ENCODE measurements at places on chromosomes 4 and X.
A peak's percentile ranks its signal among the peaks of the same experiment; 100 is the strongest.

DNA sequence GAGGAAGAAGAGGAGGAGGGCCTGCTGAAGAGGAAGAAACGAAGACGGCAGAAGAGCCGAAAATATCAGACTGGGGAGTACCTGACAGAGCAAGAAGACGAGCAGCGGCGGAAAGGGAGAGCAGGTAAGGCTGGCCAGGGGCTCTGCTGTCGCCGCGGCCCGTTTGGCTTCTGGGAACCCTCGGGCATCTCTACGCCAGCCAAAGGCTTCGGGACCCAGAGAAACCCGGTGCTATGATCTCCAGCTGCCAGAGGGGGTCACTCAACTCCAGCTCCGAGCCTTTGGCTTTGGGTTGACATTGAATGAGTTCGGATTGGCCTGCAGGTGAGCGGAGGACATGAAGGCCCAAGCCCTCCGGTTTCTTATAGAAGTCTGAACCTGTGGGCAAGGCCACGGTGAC is 42.8 kb downstream of the BCORL1 start:
- no peak for DNase-seq

- no peak for DNase-seq
These were observed 62.6 kb upstream of the C4orf54 start for GRCh38 chr4:99720206-99720605.

- DNase-seq: no peak
These were observed 70.4 kb downstream of the DHRSX start for GRCh38 chrX:2430265-2430825.

DNA sequence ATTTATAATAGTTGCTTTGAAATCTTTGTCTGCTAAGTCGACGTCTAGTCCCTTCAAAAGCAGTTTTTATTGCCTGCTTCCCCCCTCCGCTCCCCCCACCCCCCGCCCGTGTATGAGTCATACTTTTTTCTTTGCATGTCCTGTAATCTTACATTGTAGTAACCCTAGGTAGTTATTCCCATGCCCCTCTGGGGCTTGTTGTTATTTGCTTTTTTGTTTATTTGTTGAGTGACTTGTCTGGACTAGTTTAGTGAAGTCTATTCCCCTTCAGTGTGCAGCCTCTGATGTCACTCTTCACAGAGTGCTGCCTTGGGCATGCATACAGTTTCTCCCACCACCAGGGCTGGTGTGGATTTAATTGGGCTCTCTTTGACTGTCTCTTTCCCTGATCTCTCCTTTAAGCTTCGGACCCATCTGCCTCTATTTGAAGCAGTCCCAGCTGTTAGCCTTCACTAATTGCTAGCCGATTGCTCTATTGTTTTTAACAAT is 86.2 kb downstream of the PPEF1 start:
- DNase-seq: no peak

DNA sequence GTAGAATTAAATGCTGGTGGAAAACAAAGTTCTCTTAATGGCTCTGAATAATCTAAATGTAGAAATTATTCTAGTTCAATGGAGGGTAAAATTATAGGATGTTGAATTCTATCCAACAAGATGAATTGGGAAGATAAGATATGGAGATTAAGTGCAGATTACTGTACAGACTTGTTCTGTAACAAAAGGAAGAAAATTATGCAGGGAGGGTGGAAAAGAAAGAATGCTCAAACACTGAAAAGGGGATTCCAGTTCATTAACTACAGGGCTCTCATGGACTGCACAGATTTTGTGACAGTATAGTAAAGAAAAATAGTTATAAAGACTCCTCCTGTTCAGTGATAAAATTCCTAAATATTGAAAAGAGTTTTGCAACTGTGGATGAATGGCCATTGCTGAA is 1794.0 kb upstream of the PCDH7 start:
- DNase-seq: no peak

DNA sequence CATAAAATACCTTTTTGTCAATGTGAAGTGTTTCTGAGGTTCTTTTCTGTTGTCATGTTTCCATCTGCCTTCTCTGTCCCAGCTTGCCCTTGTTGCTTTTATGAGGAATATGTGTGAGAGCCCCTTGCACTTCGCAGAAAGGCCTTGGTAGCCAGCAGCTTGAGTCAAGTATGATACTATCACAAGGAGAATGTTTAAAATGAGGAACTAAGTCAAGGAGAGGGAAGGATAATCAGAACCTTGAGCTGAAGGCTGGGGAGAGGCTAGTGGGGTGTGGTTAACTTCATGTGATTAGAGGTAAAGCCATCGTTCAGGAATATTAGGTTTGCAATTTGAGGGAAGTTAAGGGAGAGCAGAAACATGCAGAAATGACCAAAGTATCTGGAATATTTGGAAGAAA is 12.7 kb downstream of the PGK1 start:
- DNase-seq: no peak

GRCh38 chr4:64200001-64200555 is 209.2 kb downstream of the TECRL start:
- no peak for DNase-seq

GRCh38 chr4:15740764-15741404 is 37.2 kb upstream of the CD38 start:
- no peak for DNase-seq

- DNase-seq: no peak
These were observed 48.6 kb upstream of the DCX start for GRCh38 chrX:111460607-111461006.

GRCh38 chr4:128155874-128156456 is 94.9 kb downstream of the LARP1B start:
- no peak for DNase-seq

DNA sequence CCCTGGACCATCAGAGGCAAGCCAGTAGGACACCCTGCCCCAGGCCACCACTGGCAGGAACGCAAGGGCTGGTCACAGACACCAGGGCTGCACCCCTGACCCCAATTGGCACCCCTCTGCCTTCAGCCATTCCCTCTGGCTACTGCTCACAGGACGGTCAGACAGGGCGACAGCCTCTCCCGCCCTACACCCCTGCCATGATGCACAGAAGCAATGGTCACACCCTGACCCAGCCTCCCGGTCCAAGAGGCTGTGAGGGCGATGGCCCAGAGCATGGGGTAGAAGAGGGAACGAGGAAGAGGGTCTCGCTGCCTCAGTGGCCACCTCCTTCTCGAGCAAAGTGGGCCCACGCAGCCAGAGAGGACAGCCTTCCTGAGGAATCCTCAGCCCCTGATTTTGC is 143.5 kb downstream of the SOWAHB start:
- no peak for DNase-seq

DNA sequence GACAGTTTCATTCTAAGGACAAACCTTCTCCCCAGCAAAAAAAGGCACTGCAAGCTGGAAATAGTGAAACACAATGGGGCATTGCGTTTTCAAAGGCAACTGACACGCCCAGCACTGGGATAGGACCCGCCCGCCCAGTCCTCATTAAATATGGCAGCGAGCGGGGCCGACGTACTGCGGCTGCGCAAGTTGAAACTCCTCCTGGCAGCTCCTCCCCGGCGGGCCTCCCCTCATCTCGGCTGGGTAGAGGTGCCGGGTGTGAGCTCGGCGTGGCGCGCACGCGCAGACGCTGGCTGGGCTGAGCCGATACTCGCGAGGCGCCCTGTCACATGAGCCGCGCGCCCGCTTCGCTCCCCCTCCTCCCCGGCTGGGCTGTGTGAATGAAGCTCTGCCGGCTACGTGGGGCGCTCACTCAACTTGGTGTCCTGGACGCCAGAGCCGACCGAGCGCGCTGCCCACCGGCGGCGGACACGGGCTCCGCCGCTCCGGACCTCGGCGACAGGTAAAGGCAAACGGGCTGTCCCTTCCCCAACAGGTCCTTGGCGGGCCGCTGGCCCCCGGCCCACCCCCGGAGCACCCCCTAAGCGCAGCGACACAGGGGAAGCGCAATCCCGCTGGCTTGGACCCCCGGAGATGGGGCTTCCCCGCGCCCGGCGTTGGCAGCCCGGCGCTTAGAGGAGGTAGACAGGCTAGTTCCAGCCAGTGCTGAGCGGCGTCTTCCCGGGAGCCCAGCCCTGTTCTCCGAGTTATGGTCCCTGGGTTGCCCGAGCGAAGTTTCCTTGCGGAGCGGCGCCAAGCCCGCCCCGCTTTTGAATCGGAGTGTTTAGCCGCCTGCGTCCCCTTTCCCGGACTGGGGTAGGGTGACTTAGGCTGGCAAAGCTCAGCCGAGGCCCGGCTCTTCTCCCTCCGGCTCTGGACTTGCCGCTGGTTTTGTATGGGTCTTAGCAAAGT is at the start of gene CLCN5:
CLCN5 (plus strand) TSS at position 306 of the 951 bp plus-strand sequence. CDS start 2,703 bp downstream, outside the sequence.
- DNase-seq: peak; percentile 86

- DNase-seq: no peak
These were observed 56.5 kb upstream of the C4orf50 start for GRCh38 chr4:6074758-6075157.

DNA sequence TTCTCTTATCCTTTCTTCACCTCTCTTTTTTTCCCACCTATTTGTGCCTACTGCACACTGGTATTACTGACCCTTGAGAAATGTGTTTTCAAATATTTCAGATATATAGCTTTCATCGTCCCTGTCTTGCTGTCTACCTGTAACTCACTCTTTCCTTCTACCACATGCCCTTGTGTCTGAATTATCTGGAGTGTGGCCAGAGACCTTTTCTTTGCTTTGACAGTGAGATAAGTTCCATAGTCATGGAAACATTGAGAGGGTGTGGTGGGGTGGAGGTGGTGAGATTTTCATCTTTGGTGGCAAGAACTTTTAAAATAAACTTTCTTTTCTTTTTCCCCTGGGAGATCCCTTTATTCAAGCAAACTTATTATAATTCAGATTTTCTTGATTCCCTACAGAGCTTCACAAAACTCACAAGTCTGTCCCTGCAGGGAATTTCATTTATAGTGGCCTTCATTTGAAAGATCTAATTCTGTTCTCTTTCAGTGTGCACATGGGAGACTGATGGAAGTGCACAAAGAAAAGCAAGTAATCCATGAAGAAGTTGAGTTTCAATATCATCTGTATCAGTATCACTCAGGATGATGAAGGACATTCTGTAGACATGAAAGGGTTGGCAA is 95.7 kb downstream of the SH2D1A start:
- no peak for DNase-seq

DNA sequence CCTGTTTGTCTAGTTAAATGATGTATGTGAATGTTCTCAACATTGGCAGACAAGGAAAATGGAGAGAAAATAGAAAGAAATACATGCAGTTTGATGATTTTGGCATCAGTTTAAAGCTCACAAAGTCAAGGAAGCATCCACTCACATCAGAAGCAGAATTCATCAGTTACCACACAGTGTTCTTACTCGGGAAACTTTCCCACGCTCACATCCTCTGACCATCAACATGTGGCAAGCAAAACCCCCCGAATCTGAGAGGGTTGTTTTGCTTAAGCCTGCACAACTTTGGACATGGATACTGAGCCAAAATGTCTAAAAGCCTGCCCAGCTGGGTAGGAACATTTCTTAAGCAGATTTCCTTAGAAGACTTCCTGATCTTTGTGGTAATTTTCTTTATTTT is 407.6 kb downstream of the ANKRD50 start:
- no peak for DNase-seq

DNA sequence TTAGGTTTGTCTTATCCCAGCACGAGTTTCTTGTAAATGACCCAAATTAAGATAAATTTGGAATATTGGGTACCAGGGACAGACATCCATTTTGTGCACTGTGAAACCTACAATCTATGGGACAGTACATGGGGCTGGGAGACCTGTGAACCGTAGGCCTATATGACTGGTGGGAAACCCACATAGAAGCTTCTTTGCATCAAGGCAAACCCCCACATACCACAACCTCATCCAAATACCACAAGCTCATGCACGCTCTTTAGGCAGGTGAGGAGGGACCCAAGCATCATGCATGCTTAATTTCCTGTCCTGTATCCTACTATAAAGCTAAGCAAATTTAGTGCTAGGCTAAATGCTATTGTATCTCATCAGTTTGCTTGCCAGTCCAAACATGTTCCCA is 47.8 kb downstream of the NIPAL1 start:
- DNase-seq: no peak

DNA sequence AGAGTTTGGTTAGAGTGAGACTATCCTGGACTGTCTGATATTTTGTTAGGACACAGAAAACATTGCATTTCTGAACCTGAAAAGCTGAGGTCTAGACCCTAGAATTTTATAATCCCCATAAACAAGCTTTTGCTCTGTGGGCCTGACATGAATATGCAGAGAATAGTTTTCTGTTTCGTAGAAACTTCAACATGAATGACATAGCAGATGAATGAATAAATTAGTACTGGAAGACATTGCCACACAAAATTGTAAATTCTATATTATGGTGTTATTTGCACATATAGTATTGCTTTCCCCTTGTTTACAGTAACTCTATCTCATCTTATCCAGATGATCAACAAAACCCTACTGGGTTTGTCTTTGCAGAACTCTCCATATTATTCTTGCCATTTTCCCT is 54.9 kb upstream of the MAML3 start:
- no peak for DNase-seq
